Chondrocyte (in vitro differentiated cells): ENCODE measurements at places on chromosomes 1 and 21. TPM values are rescaled to one million over a fixed set of nuclear protein-coding genes. Genes with fewer than 3 reads are reported as not detected.

GRCh38 chr21:44867464-44867863 is 6.0 kb downstream of the PTTG1IP start:
- DNase-seq: no peak

DNA sequence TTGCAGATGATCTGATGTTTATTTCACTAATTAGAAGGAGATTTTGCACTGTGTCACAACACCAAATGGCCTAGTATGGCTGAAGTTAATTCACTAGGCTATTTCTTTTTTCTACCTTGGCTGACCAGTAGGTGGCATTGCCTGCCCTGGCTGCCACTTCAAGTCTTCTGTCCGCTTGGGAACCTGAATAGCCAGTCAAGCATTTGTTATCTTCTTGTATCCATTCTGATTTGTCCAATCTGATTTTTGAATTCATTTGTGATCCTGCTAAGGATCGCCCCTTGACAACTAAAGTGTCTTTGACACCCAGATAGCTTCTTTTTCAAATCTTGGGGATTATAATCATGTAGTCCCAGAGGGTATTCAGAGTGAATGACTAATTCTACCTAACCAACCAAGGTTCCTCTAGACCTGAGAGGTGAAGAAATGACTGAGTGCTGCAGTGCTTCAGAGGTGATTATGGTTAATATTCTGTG is 99.4 kb downstream of the GIPC2 start:
- DNase-seq: no peak

DNA sequence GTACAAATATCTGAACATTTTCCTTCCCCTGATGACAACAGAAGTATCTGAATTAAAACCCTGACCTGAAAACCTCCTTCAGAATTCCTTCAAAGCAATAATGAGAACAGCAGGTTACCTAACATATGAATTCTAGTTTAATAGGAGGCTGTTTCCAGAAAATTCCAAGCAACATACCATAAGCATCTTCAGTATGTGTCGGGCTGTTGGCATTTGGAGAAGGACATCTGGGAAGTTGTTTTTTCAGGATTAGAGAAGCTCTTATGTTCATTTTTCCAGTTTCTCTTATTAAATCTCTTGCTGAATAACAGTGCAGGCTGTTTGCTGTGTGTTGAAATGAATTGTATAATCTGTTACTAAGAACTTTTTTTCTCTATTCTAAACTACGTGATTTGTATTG is 101.5 kb downstream of the PLA2G4A start:
- no peak for DNase-seq

DNA sequence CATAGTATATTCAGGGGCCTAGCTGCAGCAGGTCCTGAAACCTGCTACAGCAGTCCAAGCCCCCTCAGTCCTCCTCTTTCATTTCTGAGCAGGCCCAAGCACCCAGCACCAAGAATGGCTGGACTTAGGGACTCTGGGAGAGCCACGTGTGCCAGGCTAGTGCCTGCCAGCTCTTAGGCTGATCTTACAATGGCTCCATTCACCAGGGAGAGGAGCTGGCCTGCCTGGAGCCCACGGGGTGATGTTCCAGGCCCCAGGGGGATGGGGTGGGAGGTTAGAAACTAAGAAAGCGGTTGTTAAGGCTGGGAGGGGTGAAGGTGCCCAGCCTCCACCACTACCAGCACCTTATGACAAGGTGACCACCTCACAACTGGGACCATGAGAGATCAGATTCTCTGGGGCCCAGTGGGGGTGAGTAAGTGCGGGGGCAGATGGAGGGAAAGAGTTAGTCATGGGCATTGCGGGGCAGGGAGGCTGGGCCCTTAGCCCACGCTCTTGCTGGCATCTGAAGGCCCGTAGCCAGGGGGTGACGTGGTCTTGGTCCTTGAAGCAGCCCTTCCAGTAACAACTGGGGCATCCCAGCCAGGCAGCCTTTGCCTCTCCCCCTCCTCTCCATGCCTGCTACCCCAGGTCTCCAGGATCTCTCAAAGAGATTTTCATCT is 30.3 kb upstream of the CLIC4 start:
- no peak for DNase-seq

DNA sequence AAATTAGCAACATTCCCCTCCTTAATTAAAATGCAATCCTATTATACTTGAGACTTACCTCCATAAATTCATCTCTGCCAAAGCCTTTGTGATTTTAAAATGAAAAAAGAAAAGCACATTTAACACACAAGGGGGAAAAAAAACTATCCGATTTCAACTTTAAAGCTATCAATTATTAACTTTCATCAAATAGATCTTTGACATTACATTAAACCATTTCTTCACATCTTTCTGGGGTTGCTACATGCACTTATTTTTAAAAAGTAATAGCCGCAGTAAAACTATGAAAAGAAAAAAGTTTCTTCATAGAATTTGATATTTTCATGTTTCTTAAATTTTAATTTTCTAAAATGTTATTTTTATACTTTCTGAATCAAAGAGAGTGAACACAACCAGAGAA is 71.0 kb downstream of the EVI5 start:
- no peak for DNase-seq

RIIAD1 gene
- not detected in 3 replicates for total RNA-seq

C1orf174 gene
- 25.0 to 25.7 TPM (median 25.3 TPM) in 3 replicates for total RNA-seq
